Upper lobe of left lung (tissue), 6 donors: ENCODE measurements at places on chromosomes 4 and X. TPM values are rescaled to one million over a fixed set of nuclear protein-coding genes. Genes with fewer than 3 reads are reported as not detected.
A peak's percentile ranks its signal among the peaks of the same experiment; 100 is the strongest.

CENPC gene
- total RNA-seq: 13.6 TPM

DNA sequence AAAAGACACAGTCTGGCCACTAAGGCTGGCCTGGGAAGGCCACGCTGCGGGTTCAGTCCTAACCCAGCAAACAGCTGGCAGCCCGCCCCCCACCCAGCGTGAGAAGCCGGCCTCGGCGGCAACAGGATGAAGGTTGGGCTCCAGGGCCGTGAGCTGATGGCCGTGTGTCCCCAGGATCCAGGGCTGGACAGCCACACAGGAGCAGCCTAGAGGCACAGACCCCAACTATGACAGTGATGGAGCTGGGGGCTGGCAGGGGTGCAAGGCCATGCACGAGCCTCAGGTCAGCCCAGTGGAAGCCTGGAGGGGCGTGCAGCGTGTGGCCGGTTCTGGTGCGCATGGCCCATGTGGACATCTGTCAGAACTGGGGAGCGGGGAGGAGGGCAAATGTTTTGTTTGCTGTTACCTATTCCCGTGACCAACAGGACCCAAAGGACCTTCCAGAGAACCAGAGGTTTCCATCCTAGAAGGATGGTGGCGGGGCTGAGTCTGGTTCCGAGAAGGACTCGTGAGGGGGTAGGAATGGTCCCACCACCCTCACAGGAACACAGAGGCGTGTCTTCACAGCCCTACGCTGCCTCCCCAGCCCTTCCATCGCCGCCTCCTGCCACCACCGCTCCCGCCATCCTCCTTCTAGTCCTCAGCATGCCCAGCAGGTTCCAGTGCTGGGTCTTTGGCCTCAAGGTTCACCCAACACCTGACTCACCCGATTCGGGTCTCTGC, 46.5 kb downstream of the ZFYVE28 start:
- no peak overlapping the region for H3K27ac ChIP-seq
- no peak for DNase-seq
- no peaks in the 10 kb centered on the region for H3K36me3 ChIP-seq
- no peak overlapping the region for H3K4me3 ChIP-seq

DNA sequence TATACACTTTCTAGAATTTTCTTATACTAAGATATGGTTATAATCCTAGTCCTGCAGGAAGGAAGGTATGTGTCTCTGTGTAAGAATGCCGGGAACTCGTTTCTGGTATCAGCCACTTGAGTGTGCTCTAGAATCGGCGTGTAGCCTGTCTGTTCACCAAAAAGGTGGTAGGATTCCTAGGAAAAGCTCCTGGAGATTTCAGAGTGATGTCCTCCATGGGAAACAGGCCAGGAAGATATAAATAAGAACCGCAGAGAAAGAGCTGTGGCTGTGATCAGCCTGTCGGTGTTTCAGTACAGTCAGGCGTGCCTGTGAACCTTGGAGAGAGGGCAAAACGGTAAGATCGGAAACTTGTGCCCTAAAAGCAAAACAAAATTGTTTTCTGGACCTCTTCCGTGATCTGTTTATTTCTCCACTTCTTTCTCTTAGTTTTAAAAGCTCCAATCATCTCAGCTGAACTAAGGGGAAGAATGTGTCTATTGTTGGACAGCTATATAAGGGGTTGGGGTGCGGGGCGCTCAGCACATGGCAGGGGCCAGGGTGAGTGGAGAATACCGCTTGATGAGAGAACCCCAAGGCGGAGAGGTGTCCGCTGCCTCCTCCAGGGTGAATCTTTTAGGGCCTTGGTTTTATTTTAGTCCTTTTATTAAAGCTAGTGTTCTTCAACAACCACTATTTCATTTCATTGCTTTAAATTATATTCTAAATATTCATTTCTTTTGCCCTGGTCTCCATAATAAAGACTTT, 303.8 kb upstream of the TENM3 start:
- no peaks in the 10 kb centered on the region for H3K36me3 ChIP-seq
- H3K4me1 ChIP-seq: no peaks in the 10 kb centered on the region
- H3K27ac ChIP-seq: no peak overlapping the region
- DNase-seq: peak; percentile 17
- H3K27me3 ChIP-seq: no peaks in the 10 kb centered on the region
- H3K4me3 ChIP-seq: no peak overlapping the region

DNA sequence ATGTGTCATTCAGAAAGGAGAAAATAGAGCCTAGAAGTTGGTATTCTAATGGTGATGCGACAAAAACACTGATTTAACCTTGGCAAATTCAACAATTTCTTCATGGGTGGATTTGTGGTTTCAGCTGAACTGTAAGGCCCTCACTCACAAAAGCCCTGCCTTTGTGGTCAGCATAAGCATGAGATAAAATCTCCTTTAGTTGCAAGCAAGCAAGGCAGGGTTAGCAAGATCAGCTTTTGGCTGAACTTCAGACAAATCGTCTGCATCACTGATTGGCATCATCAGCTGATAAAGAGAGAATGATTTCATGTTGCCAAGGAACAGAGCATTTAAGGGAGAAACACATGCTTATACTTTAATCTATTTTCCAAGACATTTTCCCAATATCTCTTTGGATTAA, 2582.2 kb downstream of the PCDH7 start:
- no peaks in the 10 kb centered on the region for H3K4me1 ChIP-seq
- H3K36me3 ChIP-seq: no peaks in the 10 kb centered on the region
- no peak overlapping the region for H3K27ac ChIP-seq
- DNase-seq: no peak

DNA sequence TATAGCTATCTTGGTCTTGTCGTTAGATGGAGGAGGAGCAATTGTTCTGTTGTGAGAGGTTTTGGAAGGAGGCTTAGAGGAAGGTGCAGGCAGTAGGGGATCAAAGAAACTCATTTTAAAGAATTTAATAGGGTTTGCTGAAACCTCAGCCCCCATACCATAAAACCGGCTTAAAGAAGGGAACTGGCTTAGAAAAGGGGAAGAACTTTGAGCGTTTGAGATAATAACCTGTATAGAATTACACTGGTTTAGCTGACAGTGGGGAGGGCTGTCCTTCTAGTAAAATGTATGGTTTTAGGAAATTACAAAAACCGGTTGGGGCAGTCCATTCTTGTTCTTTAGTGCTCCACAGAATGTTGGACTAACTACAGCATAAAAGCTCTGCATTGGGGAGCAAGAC, 128.1 kb downstream of the KDM6A start:
- H3K4me1 ChIP-seq: peaks cover 8% of the 10 kb centered on the region
- no peak overlapping the region for H3K4me3 ChIP-seq

DNA sequence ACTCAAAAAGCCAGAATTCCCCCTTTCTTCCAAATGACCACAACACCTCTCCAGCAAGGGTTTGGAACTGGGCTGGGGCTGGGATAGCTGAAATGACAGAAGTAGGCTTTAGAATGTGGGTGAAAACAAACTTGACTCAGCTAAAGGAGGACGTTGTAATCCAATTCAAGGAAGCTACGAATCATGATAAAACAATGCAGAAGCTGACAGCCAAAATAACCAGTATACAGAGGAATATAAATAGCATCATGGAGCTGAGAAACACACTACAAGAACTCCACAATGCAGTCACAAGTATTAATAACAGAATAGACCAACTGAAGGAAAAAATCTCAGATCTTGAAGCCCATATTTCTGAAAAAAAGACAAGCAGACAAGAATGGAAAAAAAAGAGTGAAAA, 95.8 kb upstream of the TET2 start:
- H3K27me3 ChIP-seq: no peaks in the 10 kb centered on the region
- H3K4me3 ChIP-seq: no peak overlapping the region
- H3K36me3 ChIP-seq: no peaks in the 10 kb centered on the region
- H3K4me1 ChIP-seq: no peaks in the 10 kb centered on the region
- H3K27ac ChIP-seq: no peak overlapping the region
- no peak for DNase-seq

DNA sequence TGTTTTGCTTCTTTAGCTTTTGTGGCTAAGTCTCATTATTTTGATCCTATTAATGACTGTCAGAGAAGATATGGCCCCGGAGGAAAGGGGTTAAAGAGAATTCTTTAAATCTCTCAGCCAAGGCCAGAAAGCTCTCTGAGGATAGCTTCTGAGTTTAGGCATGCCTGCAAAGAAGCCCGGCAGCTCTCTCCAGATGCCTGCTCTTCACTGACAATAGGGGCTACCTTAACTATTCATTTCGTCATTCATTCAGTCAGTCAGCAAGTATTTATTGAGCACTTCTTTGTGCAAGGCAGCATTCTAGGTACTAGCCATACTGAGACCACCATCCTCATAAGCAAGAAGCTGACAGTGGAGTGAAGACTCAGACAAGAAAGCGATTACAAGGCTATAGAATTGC, 34.0 kb upstream of the BMP15 start:
- no peaks in the 10 kb centered on the region for H3K4me1 ChIP-seq
- H3K27me3 ChIP-seq: no peaks in the 10 kb centered on the region
- no peak overlapping the region for H3K27ac ChIP-seq
- no peaks in the 10 kb centered on the region for H3K36me3 ChIP-seq

- no peaks in the 10 kb centered on the region for H3K36me3 ChIP-seq
- no peak overlapping the region for H3K4me3 ChIP-seq
- no peak for DNase-seq
Observed at GRCh38 chrX:105526431-105526830, 295.9 kb upstream of the NRK start.

DNA sequence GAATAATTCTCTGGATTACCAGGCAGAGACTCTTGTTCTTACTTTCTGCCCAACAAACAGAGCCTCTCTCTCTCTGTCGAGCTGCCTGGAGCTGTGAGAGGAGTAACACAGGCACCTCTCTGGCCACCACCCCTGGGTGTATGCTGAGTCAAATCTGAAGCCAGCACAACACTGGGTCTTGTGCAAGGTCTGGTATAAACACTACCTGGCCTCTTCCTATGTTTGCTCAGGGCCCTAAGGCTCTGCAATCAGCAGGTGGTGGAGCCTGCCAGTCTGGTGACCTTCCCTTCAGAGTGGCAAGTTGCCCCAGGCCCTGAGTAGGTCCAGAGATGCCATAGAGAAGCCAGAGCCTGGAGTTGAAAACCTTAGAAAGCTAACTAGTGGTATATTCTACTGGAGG, 139.9 kb downstream of the CPXCR1 start:
- DNase-seq: no peak
- no peak overlapping the region for H3K4me3 ChIP-seq
- H3K4me1 ChIP-seq: no peaks in the 10 kb centered on the region

DNA sequence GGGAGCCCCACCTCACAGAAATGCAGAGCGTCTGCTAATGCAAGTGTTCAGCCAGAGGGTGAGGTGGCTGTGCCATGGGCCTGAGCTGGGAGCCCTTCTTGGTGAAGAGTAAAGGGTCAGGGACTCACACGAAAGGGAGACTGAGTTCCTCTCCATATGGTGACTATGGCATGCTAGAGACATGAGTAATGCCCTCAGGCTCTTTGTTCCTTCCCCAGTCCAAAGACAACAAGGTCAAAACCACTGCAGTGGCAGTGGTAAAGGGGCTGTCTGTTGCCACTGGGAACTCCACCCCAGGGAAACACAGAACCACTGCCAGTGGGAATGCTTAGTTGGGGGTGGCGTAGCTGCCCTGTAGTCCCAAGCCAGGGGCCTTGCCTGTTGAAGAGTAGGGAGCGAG, 22.4 kb downstream of the RAB40AL start:
- no peaks in the 10 kb centered on the region for H3K4me1 ChIP-seq
- no peaks in the 10 kb centered on the region for H3K36me3 ChIP-seq
- H3K4me3 ChIP-seq: no peak overlapping the region

- DNase-seq: no peak
- no peaks in the 10 kb centered on the region for H3K27me3 ChIP-seq
Observed at GRCh38 chr4:161577579-161578301, 586.1 kb downstream of the FSTL5 start.

DNA sequence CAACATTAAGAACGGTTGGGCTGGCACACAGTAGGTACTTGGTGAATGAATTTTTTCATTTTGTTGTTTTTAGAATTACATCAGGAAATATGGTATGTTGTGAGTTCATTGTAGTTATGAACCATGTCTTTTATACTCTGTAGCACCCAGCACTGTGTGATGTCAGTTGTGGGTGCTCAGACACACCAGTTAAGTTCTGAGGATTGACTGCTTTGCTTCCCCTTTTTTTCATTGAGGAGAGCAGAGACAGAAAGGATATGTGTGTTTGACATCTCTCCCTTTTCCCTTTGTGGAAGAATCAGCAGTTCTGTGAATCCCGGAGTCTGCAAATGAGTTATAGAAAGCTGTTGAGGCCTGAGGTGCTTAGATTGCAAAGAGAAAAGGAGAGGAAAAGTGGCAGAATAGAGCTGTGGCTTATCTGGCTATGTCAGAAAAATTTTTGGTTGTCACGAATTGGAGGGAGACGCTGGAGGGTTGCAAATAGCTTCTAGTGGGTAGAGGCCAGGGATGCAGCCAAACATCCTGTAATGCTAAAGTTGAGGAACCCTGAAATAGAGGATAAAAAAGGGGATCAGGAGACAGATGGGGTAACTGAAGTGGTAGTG, 13.1 kb downstream of the SMAD1 start:
- no peak for DNase-seq
- peaks cover 19% of the 10 kb centered on the region for H3K4me1 ChIP-seq
- H3K36me3 ChIP-seq: no peaks in the 10 kb centered on the region
- H3K27ac ChIP-seq: no peak overlapping the region

DNA sequence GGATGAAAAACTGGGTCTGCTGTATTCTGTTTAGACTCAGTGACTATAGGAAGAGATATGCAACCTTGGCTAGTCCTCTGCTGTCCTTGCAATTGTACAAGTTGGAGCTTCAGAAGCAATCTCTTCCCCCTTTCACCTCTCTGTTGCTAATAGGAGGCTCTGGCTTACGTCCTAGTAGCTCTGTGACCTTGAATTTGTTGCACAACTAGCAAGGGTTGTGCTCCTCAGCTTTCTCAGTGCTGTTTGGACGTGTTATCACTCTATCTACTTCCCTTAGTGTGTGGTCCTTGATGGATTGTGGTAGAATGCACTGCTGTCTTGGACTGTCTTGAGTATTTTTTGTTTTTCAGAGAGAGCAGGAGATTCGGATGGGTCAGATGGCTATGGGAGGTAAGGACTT, 3.4 kb upstream of the ITGB1BP2 start:
- no peak overlapping the region for H3K4me3 ChIP-seq
- DNase-seq: no peak
- no peaks in the 10 kb centered on the region for H3K27me3 ChIP-seq
